ENCODE measurements at places on chromosomes 3 and 15.

DNA sequence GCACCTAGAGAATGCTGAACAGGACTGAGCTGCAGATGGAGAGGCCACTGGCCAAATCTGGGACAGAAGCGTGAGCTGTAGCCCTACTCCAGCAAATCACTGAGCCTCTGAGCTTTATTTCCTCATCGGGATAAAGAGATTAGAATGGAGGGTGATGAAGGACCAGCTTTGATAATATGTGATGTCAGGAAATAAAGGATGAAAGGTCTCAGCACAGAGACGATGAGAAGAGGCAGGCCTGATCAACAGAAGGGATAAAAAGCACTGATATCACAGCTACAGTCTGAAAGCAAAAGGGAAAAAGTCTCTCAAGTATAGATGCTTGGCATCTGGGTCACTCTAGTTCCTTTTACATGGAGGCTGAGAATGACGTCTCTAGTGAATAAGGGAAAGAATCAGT lies 70.0 kb downstream of the DHX30 start:
- no peak for DNase-seq

GRCh38 chr3:72655723-72656122 lies 192.5 kb downstream of the SHQ1 start:
- no peak for DNase-seq

GRCh38 chr15:31412824-31413223 lies 86.2 kb downstream of the KLF13 start:
- DNase-seq: no peak

GRCh38 chr15:66848116-66848515 lies 146.1 kb downstream of the SMAD6 start:
- DNase-seq: no peak

DNA sequence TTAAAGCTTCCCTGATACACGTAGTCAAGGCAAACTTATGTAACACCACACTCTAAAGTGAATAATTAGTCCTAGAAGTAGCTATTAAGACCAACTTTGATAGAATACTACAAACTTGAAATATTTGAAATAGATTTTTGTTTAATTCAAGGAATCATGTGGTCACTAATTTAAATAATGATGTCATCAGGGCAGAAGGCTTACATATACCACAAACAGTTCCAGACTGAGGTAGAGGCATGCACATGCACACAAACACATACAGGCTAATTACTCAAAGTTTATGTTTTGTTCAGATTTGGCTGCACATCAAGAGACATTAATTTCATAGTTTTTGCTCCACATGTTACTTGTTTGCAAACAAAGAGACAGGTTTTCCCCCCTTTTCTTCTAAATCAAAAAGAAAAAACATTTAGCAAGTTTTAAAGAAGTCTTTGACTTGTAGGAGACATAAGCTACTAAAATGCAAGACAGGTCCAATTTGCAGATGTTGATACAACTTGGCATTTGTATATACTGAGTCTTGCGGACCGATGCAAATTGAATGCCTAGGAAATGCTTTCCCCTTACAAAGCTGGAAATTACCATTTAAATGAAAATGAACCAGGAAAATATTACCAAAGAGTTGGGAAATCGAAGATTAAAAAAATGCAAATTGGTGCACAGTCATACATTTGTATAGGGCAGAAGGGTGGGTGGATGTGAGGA lies 594.8 kb downstream of the MAGI1 start:
- DNase-seq: no peak

DNA sequence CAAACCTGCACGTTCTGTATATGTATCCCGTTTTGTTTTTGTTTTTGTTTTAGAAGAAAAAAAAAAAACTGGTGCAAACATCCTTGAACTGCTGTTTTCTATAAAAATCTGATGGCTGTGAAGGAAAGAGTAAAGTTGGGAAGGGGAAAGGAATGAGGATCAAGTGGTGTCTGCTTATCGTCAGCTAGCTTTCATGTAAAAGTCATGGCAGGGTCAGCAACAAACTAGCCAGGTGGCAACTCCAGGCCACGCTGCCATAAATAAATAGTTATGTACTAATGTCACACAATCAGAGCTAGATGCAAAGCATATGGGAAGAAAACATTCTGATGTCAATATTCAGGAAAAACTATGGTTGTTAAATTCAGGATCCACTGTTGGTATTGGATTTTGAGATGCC lies 2.3 kb upstream of the CDIN1 start:
- no peak for DNase-seq

DNA sequence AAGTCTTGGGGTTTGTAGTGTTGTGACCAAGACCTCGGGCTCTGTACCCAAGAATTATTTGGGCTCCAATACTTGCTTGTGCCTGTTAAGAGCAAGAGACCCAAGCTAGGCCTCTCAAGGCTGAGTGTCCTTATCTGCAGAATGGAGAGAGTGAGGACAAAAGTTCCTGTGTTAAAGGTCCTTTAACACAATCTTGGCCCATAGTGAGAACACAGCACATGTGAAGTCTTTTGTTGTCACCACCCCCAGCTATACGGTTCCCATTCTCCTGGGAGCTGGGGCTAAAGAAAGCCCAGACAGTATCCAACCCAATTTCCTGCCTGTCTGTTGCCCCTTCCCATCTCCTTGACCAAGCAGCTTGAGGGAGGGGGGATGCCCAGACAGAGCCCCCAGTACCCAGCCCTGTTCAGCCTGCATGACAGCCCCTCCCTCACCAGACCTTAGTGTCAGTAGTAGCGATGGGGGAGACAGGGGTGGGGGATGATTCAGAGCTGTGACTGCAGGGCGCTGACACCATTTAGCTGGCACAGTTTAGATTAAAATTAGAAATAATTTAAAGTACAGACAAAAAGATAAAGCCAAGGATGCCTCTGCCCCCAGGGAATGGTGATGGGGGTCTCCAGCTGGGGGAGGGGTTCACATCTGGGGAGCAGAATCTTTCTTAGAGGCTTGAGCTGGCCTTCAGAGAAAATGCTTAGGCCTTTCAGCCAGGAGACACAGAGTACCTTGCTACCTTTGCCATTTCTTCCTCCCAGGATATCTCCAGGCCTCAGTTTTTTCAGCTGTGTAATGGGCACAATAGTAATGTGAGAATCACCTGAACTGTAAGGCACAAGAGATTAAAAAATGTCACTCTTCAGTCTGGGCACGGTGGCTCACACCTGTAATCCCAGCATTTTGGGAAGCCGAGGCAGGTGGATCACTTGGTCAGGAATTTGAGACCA lies 2.7 kb downstream of the PRKCD start:
- DNase-seq: no peak

DNA sequence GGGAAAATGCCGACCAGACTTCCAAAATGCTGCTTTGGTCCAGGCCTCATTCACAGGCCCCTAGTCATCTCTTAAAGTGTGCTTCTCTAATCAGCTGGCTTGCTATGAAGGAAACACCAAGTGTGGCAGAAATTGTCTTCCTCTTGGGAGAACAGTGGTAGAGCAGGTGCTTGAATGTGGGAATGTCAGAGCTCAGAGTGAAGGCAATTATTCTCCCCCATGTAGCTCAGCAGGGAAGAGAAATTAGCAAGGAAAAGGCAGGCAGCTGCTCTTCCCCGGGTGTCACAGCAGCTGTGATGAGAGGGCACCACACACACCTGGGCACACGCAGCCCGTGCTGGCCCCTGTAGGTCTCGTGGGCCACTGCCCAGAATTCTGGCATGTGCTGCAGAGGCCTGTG lies 358.5 kb downstream of the WDR72 start:
- DNase-seq: no peak

DNA sequence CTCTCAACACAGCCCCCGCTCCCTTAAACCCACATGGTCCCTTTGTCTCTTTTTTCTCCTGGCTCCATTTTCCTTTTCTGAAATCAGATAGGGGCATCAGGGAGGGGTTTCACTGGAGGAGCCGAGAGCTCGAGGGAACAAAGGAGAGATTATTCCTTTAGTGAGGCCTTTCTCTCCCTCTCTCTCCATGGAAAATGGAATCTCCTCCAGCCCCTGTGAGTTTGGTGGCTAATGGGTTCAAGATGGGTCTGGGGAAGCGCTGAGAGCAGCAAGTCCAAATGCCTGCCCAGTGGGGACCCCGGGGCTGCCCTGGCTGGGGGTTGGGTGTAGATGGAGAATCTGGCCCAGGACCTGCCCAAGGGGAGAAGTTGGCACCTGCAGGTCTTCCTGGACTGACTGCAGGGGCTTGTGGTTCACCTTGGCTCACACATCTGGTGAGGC lies 56.8 kb downstream of the ITGA11 start:
- no peak for DNase-seq

DNA sequence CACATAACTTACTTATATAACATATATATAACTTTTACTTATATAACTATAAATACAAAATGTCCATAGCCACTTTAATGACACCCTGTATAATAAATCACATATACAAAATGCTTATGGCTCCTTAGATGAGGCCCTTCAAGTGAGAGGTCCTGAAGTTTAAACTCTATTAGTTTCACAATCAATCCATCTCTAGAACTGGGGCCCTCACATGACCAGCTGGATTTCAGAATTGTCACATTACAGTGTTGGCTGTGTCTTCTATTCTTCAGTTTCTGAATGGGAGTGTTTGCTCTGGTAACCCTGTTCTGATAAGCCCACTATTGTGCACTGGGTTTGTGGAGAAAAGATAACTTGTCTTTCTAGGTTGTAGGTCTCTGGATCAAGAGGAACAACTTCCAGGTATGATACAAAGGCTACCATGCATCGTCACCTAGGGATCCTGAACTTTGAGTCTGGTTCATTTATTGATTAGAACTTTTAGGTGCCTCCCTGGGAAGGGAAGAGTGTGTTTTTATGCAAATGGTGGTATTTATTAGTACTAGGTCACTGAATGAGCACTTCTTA lies 107.9 kb downstream of the DNAH12 start:
- DNase-seq: no peak

All from LNCaP clone FGC (cell line).